Right cardiac atrium (tissue), 5 donors: ENCODE measurements at places on chromosomes 13 and 19. TPM values are rescaled to one million over a fixed set of nuclear protein-coding genes. Genes with fewer than 3 reads are reported as not detected.

DNA sequence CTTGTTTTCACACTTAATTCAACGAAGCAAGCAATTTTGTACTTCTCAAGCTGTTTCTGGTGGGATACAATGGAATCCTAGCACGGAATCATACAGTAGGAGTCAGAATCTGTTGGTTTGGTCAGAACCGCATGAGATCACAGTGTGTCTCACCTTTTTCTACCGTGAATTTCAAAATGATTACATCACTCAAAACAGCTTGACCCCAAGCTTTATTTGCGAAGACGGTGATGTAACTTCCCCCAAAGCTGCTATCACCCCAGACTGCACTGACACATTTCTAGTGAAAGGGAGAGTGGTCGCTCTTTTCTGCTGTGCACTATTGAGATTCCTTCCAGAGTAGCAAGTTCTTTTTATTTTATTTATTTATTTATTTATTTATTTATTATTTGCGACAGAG, 9.6 kb downstream of the C19orf18 start:
- no peak for DNase-seq

DNA sequence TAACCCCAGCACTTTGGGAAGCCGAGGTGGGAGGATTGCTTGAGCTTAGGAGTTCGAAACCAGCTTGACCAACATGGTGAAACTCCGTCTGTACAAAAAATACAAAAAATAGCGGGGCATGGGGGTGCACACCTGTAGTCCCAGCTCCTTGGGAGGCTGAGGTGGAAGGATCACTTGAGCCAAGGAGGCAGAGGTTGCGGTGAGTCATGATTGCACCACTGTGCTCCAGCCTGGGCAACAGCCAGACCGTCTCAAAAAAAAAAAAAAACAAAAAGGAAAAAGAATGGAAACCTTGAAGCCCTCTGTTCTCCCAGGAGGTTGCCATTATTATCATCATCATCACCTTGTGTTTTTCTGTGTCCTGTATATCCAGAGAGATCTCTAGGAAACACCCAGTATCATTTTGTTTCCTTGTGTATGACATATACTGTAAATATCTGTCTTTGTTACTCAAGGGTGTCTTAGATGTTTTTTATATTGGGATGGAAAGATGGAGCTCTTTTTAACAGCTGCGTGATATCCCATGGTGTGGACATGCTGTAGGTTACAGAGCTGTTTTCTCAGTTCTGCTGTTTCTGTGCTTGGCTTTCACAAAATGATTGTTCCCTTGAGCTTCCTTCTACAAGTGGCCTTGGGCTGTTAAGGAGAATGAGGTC, 11.8 kb downstream of the CHAF1A start:
- no peak for DNase-seq

DNA sequence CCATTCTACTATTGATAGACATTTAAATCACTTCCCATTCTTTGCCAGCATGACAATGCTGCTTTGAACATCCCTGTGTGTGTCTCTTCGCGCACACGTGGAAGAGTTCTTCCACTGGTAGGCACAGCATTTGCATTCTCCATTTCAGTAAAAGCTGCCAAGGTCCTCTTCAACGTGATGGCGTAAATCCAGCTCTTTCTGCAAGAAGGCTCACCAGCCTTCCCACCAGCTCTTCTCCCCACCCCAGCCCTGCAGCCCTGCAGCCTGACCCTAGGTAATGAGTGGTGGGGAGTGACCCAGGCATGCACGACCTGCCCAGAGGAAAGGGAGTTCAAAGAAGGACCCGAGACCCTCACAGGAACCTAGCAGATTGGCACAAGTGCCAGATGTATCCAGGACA, 31.7 kb upstream of the FFAR2 start:
- DNase-seq, result no peak

PRRG2 gene
- 0.83 TPM for total RNA-seq

- DNase-seq, result no peak
Measured at GRCh38 chr19:52602941-52603340, 32.9 kb downstream of the ZNF701 start.

DNA sequence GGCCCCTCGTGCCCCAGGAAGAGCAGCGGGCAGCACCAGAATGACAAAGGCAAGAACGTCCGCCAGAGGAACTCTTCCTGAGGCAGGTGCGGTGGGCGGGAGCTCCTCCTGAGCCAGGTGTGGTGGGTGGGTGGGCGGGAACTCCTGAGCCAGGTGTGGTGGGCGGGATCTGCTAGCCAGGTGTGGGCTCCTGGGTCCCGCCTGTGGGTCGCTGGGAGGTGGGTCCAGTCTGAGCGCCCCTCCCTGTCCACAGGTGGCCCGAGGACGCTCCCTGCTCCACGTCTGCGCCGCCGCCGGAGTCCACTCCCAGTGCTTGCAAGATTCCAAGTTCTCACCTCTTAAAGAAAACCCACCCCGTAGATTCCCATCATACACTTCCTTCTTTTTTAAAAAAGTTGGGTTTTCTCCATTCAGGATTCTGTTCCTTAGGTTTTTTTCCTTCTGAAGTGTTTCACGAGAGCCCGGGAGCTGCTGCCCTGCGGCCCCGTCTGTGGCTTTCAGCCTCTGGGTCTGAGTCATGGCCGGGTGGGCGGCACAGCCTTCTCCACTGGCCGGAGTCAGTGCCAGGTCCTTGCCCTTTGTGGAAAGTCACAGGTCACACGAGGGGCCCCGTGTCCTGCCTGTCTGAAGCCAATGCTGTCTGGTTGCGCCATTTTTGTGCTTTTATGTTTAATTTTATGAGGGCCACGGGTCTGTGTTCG, 7.0 kb upstream of the HCN2 start:
- no peak for DNase-seq

DNA sequence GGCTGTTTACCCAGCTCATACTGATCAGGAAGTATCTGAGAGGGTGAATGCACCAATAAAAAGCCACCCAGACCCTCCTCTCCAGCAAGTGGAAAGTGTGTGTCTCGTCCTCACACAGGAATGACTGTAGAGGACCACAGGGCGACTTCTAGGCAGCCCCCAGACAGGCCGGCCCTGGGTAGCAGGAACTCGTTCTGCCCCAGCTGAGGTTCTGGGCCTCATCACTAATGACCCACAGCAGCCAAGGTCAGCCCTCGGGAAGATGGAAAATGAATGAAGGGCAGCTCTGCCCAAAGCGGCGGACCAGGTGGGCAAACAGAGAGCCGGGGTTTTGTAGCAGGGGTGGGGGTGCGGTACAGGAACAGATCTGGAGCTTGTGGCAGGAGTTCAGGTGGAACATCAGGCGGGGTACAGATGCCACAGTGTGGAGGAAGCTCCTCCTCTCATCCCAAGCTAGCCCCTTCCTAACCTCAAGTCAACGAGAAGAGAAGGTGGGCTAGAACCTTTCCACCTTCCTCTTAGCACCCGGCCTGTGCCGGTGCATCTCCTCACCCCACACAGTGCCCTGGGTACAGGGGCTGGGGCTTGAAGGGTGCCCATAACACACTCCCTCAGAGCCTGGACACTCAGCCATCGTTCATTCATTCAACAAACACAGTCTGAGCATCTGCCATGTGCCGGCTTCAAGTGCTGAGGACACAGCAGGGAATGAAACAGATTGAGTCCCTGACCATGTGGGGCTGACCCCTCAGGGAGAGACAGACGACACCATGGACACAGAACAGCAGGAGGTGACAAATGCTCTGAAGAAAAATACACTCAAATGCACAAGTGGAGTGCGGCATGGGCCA, 36.2 kb downstream of the RFX2 start:
- DNase-seq, result no peak

SSC5D gene
- 6.8 TPM for total RNA-seq

YIPF2 gene
- 24.2 TPM for total RNA-seq

GRCh38 chr19:21398851-21399250, 1.9 kb downstream of the ZNF493 start:
- no peak for DNase-seq

DNA sequence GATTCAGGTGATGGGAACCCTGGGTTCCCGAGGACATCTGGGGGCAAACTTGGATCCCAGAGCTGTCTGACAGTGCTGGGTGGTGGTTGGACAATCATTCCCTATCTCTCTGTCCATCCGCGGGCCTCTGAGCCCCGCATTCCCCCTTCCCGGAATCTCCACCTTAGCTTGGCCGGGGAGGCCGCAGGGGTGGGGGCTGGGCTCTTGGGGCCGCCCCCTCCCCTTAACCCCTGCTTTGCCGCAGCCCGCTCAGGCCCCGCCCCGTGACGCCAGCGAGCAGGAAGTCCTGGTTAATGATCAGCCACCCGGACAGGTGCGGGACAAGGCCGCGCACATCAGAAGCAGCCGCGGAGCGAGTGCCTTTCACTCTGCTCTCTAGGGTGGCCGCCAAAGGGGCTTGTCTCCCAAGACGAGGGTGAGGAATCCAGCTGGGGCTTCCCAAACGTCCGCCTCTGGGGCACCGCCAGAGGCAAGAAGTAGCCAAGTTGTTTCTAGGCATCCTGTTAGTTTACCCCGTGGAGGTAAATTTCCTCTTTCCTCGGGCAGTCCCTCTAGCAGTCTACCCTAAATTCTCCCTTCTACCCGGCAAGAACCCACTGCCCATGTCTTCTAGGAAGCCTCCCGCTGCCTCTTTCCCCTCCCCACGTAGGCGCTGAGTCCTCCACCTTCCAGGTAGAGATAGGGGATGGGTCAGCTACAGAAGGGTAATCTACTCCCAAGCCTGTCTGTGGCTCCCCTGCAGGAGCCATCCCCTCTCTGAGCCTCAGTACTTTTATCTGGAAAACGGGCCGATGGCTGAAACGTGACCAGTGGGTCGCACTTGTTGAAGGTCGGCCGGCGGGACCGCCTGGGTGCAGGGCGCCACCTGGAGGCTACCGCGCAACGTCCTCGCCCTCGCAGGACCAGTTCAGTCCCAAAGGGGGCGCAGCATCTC, 3.0 kb downstream of the IRF2BP1 start:
- peak; percentile 89 for DNase-seq

KISS1R gene
- not detected for total RNA-seq

DNA sequence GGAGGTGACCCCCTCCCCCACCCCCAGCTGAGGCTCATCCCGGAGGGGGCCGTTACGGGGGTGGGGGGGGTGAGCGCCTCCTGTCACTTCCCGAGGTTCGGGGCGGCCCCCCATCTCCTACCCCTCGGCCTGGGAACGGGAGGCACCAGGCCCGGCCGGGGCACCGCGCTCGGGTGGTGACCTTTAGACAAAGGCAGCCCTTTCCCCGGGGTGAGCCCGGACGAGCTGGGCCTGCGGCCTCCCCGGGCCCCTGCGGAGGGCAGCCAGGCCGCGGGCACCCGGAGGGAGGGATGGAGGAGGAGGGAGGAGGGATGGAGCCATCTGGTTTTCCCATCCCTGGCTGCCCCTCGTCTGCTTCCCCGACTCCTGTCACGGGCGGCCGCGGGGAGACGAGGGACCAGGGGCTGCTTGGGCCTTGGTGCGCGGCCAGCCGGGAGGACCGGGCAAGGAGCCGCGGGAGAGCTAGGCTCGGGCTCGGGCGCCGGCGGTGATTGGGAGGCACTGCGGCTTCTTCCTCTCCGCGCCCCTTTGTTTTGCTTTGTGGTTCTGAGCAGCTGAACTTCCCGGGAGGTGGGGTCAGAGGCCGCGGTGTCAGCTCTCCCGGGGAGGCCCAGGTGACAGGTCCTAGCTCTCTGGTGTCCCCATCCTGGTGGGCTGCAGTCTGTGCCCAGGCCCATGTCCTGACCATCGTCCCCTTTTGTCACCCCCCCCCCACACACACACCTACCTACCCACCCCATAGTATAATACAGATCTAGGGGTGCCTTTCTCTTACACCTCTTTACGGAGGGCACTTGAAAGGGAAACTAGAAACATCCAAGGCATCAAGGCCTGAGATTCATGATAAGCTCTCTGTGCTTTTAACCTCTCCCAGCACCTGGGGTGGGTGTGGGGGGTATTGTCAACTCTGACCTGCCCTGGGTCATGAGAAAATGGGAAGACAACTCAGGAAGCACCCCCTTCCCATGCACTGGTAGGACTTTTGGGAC, 1.3 kb downstream of the BICRA start:
- DNase-seq, result peak; percentile 75

- DNase-seq, result no peak
Measured at GRCh38 chr13:98228661-98229341, 51.7 kb upstream of the RNF113B start.

- no peak for DNase-seq
Measured at GRCh38 chr13:29993716-29994488, 143.5 kb upstream of the UBL3 start.

DNA sequence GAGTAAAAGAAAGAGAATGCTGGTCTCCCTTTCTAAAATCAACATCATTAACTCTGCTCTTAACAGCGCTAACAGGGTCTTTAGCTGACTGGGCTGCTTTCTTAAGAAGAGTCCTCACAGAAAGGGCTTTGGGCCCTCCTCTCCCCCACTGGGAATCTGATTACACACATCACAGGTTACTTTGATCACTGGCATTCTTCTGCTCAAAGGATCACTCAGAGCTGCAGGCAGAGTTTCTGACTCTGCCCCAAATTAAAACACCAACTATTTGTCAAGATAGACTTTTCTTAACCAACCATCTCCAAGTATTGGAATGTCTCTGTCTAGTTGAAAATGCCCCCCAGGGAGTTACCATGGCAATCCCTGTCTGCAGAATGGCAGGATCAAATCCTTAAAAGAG, 31.1 kb upstream of the SIAH3 start:
- DNase-seq, result no peak

- DNase-seq, result no peak
Measured at GRCh38 chr13:65532231-65532630, 1697.9 kb downstream of the PCDH9 start.

PDX1 gene
- total RNA-seq, result not detected

DNA sequence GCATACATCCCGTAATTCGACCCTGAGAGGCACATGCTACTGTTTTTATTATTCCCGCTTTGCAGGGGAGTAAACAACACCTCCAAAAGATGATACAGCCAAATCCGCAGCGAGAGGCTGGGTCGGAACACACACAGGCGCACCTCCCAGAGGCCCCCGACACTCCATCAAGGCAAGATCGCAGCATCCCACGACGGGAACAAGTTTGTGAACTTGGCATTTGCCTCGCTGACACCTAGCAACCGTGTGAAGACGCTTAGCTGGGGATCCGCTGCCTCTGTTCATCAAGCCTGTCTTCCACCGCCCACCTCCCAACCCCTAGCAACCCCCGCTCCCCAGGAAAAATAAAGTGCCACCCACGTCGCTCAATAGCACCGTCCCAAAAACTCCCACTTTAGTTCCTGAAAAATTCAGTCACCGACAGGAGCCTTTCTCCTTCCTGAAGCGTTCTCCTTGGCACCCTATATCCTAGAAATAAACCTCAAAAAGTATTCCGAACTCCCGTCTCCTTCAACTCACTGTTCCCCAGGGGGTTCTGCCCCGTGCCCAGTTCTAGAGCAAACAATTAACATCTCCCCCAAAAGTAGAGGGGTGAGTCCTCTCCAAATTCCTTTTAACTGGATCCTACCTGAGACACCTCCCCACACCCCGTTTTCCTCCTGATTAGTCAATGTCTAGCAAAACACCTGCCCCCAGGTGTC, 1.7 kb downstream of the GNG7 start:
- peak; percentile 23 for DNase-seq

NLRP9 gene
- total RNA-seq, result not detected

DNA sequence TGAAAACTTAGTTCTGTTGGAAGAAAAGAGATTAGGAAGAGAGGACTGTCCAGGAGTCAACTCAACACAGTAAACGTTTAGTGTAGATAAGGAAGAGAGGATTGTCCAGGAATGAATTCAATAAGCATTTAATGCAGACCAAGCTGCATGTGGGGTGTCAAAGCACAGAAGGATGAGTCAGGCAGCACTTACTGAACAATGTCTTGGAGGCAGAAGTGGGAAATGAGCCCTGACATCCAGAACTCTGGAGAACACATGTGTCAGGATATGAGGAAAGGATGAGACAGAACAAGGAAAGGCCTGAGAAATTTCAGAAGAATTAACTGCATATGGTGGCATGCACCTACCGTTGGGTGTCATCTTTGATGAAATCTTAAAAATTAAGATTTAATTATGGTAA, 429.2 kb upstream of the HTR2A start:
- no peak for DNase-seq

GRCh38 chr13:52082601-52083000, 46.3 kb downstream of the NEK5 start:
- DNase-seq, result no peak

GRCh38 chr13:74710006-74710405, 575.8 kb upstream of the KLF12 start:
- DNase-seq, result no peak
